ENCODE measurements at places on chromosomes 4 and X.

GRCh38 chr4:1376841-1377605 lies 29.2 kb downstream of the NKX1-1 start:
- H3K27me3 ChIP-seq = no peaks in the 10 kb centered on the region
- peaks cover 8% of the 10 kb centered on the region for H3K36me3 ChIP-seq
- H3K4me3 ChIP-seq = no peak overlapping the region
- H3K4me1 ChIP-seq = no peaks in the 10 kb centered on the region
- DNase-seq = no peak
- no peak overlapping the region for H3K27ac ChIP-seq

DNA sequence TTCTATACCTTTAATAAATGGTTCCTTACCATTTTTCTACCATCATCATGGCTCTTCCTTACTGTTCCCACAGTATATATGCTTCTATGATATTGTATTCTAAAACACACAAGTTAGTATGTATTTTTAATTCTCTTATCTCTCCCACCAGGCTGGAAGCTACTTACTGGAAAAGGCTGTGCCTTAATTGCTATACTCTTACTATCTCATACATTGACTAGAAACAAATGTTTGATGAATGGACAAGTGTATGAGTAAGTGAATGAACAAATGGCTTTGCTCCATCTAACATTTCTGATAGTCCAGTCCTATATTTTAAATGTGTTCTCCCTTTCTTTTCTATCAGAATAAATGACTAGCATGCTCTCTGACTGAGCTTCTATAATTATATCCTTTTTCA lies 320.8 kb upstream of the RASGEF1B start:
- H3K36me3 ChIP-seq = no peaks in the 10 kb centered on the region
- no peak overlapping the region for H3K4me3 ChIP-seq
- H3K4me1 ChIP-seq = no peaks in the 10 kb centered on the region
- H3K27me3 ChIP-seq = no peaks in the 10 kb centered on the region
- no peak for DNase-seq
- no peak overlapping the region for H3K27ac ChIP-seq

- no peak overlapping the region for H3K4me3 ChIP-seq
- no peaks in the 10 kb centered on the region for H3K36me3 ChIP-seq
- no peaks in the 10 kb centered on the region for H3K4me1 ChIP-seq
- H3K27me3 ChIP-seq = no peaks in the 10 kb centered on the region
Measured at GRCh38 chr4:156158747-156159146, 205.1 kb upstream of the CTSO start.

GRCh38 chrX:78075787-78076389 lies 28.2 kb upstream of the PGK1 start:
- no peaks in the 10 kb centered on the region for H3K27me3 ChIP-seq
- no peak overlapping the region for H3K4me3 ChIP-seq
- H3K36me3 ChIP-seq = no peaks in the 10 kb centered on the region
- no peak overlapping the region for H3K27ac ChIP-seq
- no peak for DNase-seq

- H3K27ac ChIP-seq = no peak overlapping the region
- no peaks in the 10 kb centered on the region for H3K4me1 ChIP-seq
- no peak for DNase-seq
- no peaks in the 10 kb centered on the region for H3K36me3 ChIP-seq
- H3K27me3 ChIP-seq = no peaks in the 10 kb centered on the region
Measured at GRCh38 chrX:19096586-19096985, 25.7 kb downstream of the ADGRG2 start.

GRCh38 chrX:154721155-154721554 lies 29.7 kb downstream of the GAB3 start:
- peaks cover 15% of the 10 kb centered on the region for H3K4me1 ChIP-seq
- H3K36me3 ChIP-seq = no peaks in the 10 kb centered on the region
- H3K27me3 ChIP-seq = no peaks in the 10 kb centered on the region
- no peak overlapping the region for H3K27ac ChIP-seq
- no peak for DNase-seq
